Esophagus (tissue), 2 donors: ENCODE measurements at places on chromosomes 5 and 9. TPM values are rescaled to one million over a fixed set of nuclear protein-coding genes. Genes with fewer than 3 reads are reported as not detected.

The SPINK5 gene
- 1,309 TPM for polyA plus RNA-seq

The TAF11L5 gene
- polyA plus RNA-seq = not detected

The MRPL41 gene
- polyA plus RNA-seq = 49.3 TPM

The C5orf58 gene
- polyA plus RNA-seq = 0.06 TPM

The ANKRD31 gene
- polyA plus RNA-seq = 0.26 TPM

The NMUR2 gene
- polyA plus RNA-seq = not detected

The JAK2 gene
- polyA plus RNA-seq = 3.9 TPM

The FOXD4 gene
- polyA plus RNA-seq = 0.16 TPM

The NRG2 gene
- polyA plus RNA-seq = 1.8 TPM
